Skeletal muscle tissue (tissue), 5 donors: ENCODE measurements at places on chromosomes 1 and 21. TPM values are rescaled to one million over a fixed set of nuclear protein-coding genes. Genes with fewer than 3 reads are reported as not detected.

LYPD8 gene
- not detected for total RNA-seq

RIPK4 gene
- under 0.01 TPM for total RNA-seq

RYR2 gene
- 5.7 TPM for total RNA-seq

FCAMR gene
- not detected for total RNA-seq

MAN1A2 gene
- 45.4 TPM for total RNA-seq

SNX7 gene
- 25.1 TPM for total RNA-seq

KIF14 gene
- total RNA-seq = 1.0 TPM

MAP3K21 gene
- 0.52 TPM for total RNA-seq

AMY1B gene
- total RNA-seq = not detected

SPATA6 gene
- total RNA-seq = 50.1 TPM

RGL1 gene
- 28.2 TPM for total RNA-seq

LRRC53 gene
- total RNA-seq = not detected

PLXNA2 gene
- total RNA-seq = 14.1 TPM

SPRR2D gene
- not detected for total RNA-seq
